ENCODE measurements at places on chromosomes 2 and 18. TPM values are rescaled to one million over a fixed set of nuclear protein-coding genes. Genes with fewer than 3 reads are reported as not detected.
A peak's percentile ranks its signal among the peaks of the same experiment; 100 is the strongest.

GRCh38 chr2:123808243-123808642 is 216.8 kb upstream of the CNTNAP5 start:
- no peaks in the 10 kb centered on the region for H3K4me1 ChIP-seq
- no peaks in the 10 kb centered on the region for H3K36me3 ChIP-seq
- H3K4me3 ChIP-seq, result no peak overlapping the region
- no peaks in the 10 kb centered on the region for H3K27me3 ChIP-seq
- no peak for DNase-seq

DNA sequence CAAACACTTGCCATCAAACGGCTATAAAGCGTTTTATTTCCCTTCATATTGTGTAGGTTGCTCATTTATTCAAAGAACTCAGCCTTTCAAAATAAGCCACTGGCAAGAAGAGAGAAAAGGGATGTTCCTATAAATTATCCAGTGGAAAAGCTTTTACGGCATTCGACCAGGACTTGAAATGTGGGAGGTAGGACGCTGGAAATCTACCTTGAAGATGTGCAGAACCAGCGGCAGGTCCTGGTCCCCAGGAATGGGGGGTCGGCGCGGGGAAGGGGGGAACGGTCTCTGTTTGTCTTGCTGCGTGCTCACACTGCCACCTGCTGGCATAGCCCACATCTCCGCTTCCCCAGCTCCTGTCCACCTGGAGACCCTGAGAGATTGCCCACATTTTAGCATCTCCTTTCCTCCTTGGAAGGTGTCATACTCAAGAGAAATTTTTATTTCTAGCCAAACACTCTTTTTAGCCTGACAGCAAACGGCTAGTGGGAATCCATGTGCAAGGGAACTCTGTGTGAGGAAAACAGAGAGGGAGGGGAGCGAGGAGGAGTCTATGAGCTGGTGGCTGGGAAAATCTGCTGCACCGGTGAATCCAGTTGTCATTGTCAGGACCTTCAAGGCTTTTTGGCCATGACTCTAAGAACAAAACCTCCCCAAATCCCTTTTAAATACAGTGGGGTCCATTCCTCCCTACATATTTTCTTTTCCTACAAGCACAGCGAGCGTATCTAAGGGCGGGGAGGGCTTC is 349.0 kb upstream of the PKDCC start:
- no peaks in the 10 kb centered on the region for H3K36me3 ChIP-seq
- H3K4me1 ChIP-seq, result no peaks in the 10 kb centered on the region
- H3K27me3 ChIP-seq, result no peaks in the 10 kb centered on the region
- no peak overlapping the region for H3K27ac ChIP-seq

GRCh38 chr2:62320657-62321357 is 124.9 kb downstream of the B3GNT2 start:
- H3K27me3 ChIP-seq, result no peaks in the 10 kb centered on the region
- H3K4me3 ChIP-seq, result no peak overlapping the region
- DNase-seq, result no peak
- H3K36me3 ChIP-seq, result no peaks in the 10 kb centered on the region

The CHPF gene
- total RNA-seq, result 12.7 TPM

The UCN gene
- total RNA-seq, result 2.4 TPM

DNA sequence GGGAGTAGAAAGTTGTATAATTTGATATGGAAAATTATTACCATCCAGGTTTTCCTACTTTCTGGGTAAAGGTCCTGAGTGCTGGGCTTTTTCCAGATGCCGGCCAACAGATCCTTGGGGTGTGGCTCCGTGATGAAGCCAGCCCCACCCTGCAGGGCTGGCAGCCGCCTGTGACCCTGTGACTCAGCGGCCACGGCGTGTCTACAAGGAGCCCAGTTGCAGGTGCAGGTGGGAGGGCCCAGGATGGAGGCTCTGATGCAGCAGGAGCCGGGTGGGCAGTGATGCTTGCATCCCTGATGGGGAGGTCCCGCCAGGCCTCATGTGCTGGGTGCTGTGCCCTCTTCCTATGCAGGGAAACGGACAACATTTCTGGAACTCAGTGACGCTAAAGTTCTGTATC is 96.0 kb upstream of the ALKAL2 start:
- no peak for DNase-seq
- no peaks in the 10 kb centered on the region for H3K27me3 ChIP-seq
- H3K36me3 ChIP-seq, result no peaks in the 10 kb centered on the region
- no peak overlapping the region for H3K4me3 ChIP-seq
- no peak overlapping the region for H3K27ac ChIP-seq

The CACNB4 gene
- total RNA-seq, result 0.93 TPM

The HOXD9 gene
- not detected for total RNA-seq

- H3K36me3 ChIP-seq, result no peaks in the 10 kb centered on the region
- no peaks in the 10 kb centered on the region for H3K27me3 ChIP-seq
- H3K27ac ChIP-seq, result no peak overlapping the region
- no peaks in the 10 kb centered on the region for H3K4me1 ChIP-seq
- no peak overlapping the region for H3K4me3 ChIP-seq
These were observed 75.6 kb upstream of the TTN start for GRCh38 chr2:178882666-178883440.

DNA sequence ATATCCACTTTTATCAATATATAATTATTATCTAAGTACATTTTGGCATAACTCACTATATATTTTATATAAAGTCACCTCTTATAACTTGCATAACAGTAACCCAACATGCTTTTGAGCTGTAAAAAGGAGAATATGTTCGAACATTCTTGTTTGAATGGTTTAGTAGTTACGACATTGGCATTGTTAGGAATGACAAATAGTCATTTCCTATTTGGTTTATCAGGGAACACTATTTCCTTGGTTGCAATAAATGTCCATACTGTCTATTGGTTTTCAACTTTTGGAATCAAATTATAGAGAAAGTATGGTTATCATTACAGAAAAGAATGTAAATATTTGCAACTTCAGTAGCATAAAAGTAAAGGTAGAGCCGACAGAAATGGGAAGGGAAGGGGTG is 124.1 kb downstream of the PARD3B start:
- H3K27ac ChIP-seq, result no peak overlapping the region
- H3K36me3 ChIP-seq, result no peaks in the 10 kb centered on the region
- no peak for DNase-seq
- H3K27me3 ChIP-seq, result no peaks in the 10 kb centered on the region

GRCh38 chr2:234339011-234339410 is 157.9 kb downstream of the ARL4C start:
- no peaks in the 10 kb centered on the region for H3K27me3 ChIP-seq
- H3K4me3 ChIP-seq, result no peak overlapping the region
- no peak for DNase-seq
- no peak overlapping the region for H3K27ac ChIP-seq
- H3K4me1 ChIP-seq, result peaks cover 10% of the 10 kb centered on the region
- no peaks in the 10 kb centered on the region for H3K36me3 ChIP-seq

GRCh38 chr2:216059233-216059834 is 22.3 kb downstream of the PECR start:
- no peak overlapping the region for H3K4me3 ChIP-seq
- no peak overlapping the region for H3K27ac ChIP-seq
- no peaks in the 10 kb centered on the region for H3K27me3 ChIP-seq
- peaks cover 6% of the 10 kb centered on the region for H3K36me3 ChIP-seq
- peak; percentile 35 for DNase-seq

DNA sequence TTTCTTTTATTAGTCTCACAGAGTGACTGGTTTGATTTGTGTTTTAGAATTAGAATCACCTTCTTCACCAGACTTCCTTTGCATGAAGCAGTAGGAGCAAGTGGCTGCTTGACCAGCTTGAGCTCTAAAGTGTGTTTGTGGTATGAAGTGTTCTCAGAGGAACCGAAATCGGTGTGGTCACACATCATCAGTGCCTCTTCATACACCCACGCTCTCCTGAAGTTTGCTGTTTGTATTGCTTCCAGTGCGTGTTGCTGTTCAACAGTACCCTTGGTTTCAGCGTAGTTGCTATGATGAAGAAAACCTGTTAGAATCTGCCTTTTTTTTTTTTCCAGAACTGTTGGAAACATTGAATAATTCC is 77.9 kb downstream of the LIMS1 start:
- peak overlapping the region; percentile 93 for H3K27ac ChIP-seq
- H3K4me1 ChIP-seq, result peaks cover 44% of the 10 kb centered on the region
- H3K4me3 ChIP-seq, result peak overlapping the region; percentile 8
- H3K36me3 ChIP-seq, result no peaks in the 10 kb centered on the region
- DNase-seq, result peak; percentile 67

DNA sequence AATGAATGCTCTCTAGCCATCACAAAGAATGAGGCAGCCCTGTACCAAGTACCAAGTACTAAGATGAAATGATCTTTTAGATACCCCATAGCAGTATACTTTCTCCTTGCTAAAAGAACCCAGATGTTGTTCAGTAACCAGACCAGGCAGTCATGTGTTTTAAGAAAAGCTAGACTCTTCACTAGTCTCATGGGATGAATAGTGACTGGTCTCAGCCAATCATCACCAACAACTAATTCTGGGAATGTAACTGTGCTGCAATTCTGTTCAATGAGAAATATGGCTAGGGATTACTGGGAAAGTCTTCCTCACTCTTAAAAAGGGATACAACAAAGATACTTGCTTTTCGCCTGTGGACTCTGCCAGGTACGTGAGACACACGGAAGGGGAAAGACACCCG is 29.5 kb downstream of the MBOAT2 start:
- H3K36me3 ChIP-seq, result no peaks in the 10 kb centered on the region
- no peak overlapping the region for H3K4me3 ChIP-seq
- no peak for DNase-seq
- no peaks in the 10 kb centered on the region for H3K4me1 ChIP-seq
- H3K27ac ChIP-seq, result no peak overlapping the region

- H3K27me3 ChIP-seq, result no peaks in the 10 kb centered on the region
- H3K27ac ChIP-seq, result no peak overlapping the region
- H3K4me3 ChIP-seq, result no peak overlapping the region
- H3K4me1 ChIP-seq, result no peaks in the 10 kb centered on the region
- peaks cover 71% of the 10 kb centered on the region for H3K36me3 ChIP-seq
These were observed 56.6 kb downstream of the EPG5 start for GRCh38 chr18:45910405-45911023.

DNA sequence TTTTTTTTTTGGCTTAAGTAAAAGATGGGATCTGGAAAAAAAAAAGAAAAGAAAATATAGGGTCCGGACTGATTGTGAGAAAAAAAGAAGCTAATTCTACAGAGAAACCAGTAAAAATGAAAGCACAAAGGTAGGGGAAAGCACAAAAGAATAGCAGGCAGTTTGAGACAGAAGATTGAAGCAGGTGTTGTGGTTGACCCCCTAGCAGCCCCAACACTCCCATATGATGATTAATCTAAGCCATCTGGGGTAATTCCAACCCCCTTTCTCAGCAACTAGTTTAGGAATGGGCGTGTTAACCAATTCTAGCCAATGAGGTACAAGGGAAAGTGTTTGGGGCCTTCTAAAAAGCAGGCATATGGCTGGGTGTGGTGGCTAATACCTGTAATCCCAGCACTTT is 77.0 kb downstream of the MBD2 start:
- no peaks in the 10 kb centered on the region for H3K27me3 ChIP-seq
- no peaks in the 10 kb centered on the region for H3K4me1 ChIP-seq
- H3K27ac ChIP-seq, result no peak overlapping the region
- DNase-seq, result no peak

GRCh38 chr2:59655809-59656208 is 897.6 kb downstream of the BCL11A start:
- H3K4me1 ChIP-seq, result no peaks in the 10 kb centered on the region
- H3K27me3 ChIP-seq, result no peaks in the 10 kb centered on the region
- H3K4me3 ChIP-seq, result no peak overlapping the region
- no peak for DNase-seq

The SLC23A3 gene
- 0.89 TPM for total RNA-seq

All from natural killer cell (primary cell).